ENCODE measurements at places on chromosomes 3 and 15.

DNA sequence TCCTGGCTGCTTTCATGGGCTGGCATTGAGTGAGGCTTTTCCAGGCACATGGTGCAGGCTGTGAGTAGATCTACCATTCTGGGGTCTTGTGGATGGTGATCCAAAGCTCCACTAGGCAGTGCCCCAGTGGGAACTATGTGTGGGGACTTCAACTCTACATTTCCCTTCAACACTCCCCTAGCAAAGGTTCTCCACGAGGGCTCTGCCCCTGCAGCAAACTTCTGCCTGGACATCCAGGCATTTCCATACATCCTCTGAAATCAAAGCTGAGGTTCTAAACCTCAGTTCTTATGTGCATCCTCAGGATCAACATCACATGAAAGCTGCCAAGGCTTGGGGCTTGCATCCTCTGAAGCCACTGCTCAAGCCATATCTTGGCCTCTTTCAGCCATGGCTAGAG is 282.9 kb upstream of the ZPLD1 start:
- H3K27ac ChIP-seq = no peak overlapping the region
- no peak for DNase-seq
- no peaks in the 10 kb centered on the region for H3K27me3 ChIP-seq
- no peaks in the 10 kb centered on the region for H3K4me1 ChIP-seq
- peaks cover 27% of the 10 kb centered on the region for H3K36me3 ChIP-seq
- H3K4me3 ChIP-seq = no peak overlapping the region

- H3K27me3 ChIP-seq = no peaks in the 10 kb centered on the region
- peaks cover 33% of the 10 kb centered on the region for H3K4me1 ChIP-seq
- no peak overlapping the region for H3K4me3 ChIP-seq
- H3K36me3 ChIP-seq = no peaks in the 10 kb centered on the region
Observed at GRCh38 chr3:31482493-31483200, 50.1 kb upstream of the STT3B start.

DNA sequence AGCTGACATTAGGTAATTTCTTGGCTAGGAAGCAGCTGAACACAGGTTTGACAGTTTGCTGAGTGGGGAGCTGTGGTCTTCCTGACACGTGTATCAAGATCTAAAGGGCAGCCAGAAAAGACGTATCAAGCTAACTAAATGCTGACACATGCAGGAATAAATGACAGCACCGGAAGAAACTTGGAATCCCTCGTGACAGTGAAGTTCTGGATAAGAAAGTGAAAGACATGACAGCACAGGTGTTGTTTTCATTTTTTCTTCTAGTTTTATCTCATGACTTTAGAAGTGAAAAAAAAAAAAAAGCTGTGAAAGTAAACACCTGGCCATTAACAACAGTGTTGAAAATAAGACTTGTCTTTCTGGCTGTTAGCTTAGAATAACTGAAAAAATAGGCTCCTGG is 48.7 kb downstream of the FGF7 start:
- H3K27ac ChIP-seq = no peak overlapping the region
- H3K4me3 ChIP-seq = no peak overlapping the region
- DNase-seq = no peak

DNA sequence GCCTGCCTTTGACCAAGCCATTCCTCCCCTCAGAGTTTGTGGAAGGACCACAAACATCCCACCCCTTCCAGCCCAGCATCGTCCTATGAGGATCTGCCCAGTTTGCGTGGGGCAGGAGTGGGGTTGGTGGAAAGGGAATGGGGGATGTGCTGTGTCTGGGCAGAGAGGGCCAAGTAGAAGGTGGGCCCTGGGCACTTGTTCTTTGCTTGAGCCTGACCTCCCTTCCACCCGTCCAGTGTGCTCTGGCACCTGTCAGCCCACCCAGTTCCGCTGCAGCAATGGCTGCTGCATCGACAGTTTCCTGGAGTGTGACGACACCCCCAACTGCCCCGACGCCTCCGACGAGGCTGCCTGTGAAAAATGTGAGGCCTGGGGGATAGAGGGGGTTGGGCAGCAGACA is 10.3 kb downstream of the SPINT1 start:
- H3K27me3 ChIP-seq = no peaks in the 10 kb centered on the region
- peaks cover 19% of the 10 kb centered on the region for H3K36me3 ChIP-seq
- peaks cover 24% of the 10 kb centered on the region for H3K4me1 ChIP-seq
- H3K27ac ChIP-seq = no peak overlapping the region
- H3K4me3 ChIP-seq = no peak overlapping the region

- H3K27ac ChIP-seq = no peak overlapping the region
- peak overlapping the region; percentile 26 for H3K4me3 ChIP-seq
- H3K4me1 ChIP-seq = peaks cover 24% of the 10 kb centered on the region
- DNase-seq = peak; percentile 26
- no peaks in the 10 kb centered on the region for H3K27me3 ChIP-seq
Observed at GRCh38 chr3:38141173-38141951, 2.9 kb downstream of the MYD88 start.

GRCh38 chr3:134357261-134357913 is 16.9 kb downstream of the AMOTL2 start:
- peak overlapping the region; percentile 36 for H3K4me3 ChIP-seq
- H3K36me3 ChIP-seq = peaks cover 46% of the 10 kb centered on the region

DNA sequence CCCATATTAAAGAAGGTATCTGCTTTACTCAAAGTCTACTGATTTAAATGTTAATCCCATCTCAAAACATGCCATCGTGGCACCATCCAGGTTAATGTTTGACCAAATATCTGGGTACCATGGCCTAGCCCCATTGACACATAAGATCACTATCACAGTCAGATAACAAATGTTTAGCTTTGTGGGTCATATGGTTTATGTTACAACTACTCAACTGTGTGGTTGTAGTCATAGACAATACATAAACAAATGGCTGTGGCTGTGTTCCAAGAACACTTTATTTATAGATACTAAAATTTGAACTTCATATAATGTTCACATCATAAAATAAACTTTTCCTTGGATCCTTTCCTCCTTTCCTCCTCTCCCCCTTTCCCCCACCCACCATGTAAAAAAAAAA is 9.8 kb upstream of the SNRPN start:
- H3K4me1 ChIP-seq = no peaks in the 10 kb centered on the region
- DNase-seq = no peak
- peaks cover 6% of the 10 kb centered on the region for H3K36me3 ChIP-seq
- H3K4me3 ChIP-seq = no peak overlapping the region
- no peaks in the 10 kb centered on the region for H3K27me3 ChIP-seq

DNA sequence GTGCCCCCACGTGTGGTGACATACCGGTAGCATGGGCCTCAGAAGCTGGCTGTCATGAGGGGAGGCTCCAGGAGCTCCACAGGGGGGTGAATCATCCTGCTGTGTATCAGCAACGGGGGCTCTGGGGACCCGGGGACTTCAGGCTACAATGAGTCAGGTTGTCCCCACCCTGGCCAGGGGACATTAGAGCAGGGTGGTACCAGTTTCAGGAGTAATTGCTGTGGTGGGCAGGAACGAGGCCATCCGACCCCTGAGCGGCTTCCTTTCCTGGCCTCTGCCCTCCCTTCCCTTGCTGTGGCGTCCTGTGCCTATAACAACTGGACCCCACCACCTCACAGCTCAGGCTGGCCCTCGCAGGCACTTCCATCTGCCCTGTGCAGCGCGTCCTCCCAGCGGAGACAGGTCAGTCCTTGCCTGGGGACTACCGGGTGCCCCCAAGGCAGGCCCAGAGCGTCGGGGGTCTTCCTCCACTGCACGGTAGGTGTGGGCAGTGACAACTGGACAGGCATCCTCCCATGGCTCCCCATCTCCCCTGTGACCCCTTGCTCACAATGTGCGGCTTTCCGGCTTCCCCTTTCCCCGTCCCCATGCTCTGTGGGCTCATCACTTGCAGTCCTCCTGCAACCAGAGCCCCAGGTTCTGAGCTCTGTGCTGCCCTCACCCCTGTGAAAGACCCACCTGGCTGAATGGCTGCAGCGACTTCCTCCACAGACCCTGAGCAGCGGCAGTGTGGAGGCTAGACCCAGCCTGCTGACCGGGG is 57.0 kb downstream of the KLF15 start:
- no peak overlapping the region for H3K4me3 ChIP-seq
- no peaks in the 10 kb centered on the region for H3K4me1 ChIP-seq
- no peaks in the 10 kb centered on the region for H3K36me3 ChIP-seq
- H3K27ac ChIP-seq = no peak overlapping the region
- DNase-seq = no peak
- no peaks in the 10 kb centered on the region for H3K27me3 ChIP-seq

DNA sequence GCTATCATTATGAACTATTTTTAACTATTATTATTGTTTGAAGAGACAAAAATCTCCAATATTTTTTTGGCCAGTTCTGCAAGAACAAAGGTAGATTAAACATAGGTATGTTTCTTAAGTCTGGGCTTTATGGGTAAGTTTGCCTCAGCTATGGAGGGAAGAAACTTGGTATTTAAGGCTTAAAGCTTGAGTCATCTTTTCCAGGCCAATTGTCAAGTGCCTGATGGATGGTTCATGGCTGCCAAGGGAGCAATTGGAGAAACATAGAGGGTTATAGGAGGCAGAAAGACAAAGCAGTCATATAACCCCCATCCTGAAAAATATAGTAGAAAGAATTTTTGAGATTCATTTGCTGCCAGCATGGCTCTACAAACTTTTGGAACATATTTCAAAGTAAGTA is 7.2 kb upstream of the STAC start:
- H3K36me3 ChIP-seq = no peaks in the 10 kb centered on the region
- H3K4me1 ChIP-seq = peaks cover 6% of the 10 kb centered on the region
- H3K27me3 ChIP-seq = peaks cover 12% of the 10 kb centered on the region

DNA sequence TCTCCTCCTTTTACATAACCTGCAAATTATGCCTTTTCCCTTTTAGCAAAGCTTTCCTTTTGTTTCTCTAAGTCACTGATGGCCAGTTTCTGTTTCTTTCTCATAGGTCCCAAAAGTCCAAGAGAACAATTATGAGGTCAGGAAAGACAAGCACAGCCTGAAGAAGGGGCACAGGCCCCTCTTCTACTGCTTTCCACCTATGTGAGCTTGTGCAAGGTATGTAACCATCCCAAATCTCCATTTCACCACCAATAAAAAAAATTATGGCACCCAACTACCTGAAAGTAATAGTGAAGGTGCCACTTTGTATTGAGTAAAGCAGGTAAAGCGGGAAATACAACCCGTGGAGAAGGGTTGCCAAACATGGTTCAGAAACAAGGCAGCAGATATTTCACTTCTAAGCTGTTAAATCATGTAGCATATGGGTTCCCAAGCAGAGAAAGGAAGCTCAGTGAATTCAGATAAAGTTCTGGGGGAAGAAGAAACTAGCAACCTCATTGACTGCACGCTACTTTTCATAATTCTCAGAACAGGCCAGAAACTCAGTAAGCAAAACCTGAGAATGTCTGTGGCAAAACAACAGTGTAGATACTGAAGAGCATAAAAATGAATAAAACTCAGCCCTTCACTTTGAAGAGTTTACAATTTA is 4.2 kb downstream of the PLOD2 start:
- H3K4me1 ChIP-seq = peaks cover 53% of the 10 kb centered on the region
- peak overlapping the region; percentile 73 for H3K27ac ChIP-seq
- H3K27me3 ChIP-seq = no peaks in the 10 kb centered on the region
- peaks cover 3% of the 10 kb centered on the region for H3K36me3 ChIP-seq
- peak overlapping the region; percentile 31 for H3K4me3 ChIP-seq

DNA sequence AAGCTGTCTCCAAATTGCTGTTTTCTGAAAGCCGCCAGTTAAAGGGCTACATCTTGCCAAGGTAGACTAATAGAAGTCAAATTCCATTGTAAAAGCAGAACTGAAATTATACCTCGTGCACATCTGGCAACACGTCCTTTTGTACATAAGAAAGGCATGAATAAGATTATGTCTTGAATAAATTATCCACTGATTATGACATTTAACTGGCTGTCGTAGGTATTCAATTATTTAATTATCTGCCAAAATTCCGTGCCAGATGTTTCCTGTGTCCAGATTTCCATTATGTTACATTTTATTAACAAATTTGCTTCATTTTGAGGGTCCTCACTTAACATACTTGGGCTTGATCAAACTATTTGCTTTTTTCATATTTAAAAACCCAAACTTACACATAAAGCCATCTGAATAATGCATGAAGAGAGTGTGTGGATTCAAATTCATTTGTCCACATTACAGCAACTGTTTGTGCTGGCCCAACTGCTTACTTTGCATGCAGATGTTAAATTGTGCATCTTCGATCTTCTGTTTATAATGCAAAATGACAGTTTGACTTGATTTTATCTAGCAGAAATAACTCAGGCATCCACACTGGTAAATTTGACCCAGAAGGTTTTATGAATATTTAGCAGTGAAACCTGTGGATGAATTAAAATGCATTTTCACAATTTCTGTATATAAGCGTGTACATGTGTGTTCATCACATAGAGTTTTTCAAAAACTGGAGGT is 701.5 kb downstream of the ZNF385D start:
- peaks cover 4% of the 10 kb centered on the region for H3K4me1 ChIP-seq
- H3K27me3 ChIP-seq = no peaks in the 10 kb centered on the region
- no peak overlapping the region for H3K27ac ChIP-seq
- H3K4me3 ChIP-seq = no peak overlapping the region
- no peak for DNase-seq

DNA sequence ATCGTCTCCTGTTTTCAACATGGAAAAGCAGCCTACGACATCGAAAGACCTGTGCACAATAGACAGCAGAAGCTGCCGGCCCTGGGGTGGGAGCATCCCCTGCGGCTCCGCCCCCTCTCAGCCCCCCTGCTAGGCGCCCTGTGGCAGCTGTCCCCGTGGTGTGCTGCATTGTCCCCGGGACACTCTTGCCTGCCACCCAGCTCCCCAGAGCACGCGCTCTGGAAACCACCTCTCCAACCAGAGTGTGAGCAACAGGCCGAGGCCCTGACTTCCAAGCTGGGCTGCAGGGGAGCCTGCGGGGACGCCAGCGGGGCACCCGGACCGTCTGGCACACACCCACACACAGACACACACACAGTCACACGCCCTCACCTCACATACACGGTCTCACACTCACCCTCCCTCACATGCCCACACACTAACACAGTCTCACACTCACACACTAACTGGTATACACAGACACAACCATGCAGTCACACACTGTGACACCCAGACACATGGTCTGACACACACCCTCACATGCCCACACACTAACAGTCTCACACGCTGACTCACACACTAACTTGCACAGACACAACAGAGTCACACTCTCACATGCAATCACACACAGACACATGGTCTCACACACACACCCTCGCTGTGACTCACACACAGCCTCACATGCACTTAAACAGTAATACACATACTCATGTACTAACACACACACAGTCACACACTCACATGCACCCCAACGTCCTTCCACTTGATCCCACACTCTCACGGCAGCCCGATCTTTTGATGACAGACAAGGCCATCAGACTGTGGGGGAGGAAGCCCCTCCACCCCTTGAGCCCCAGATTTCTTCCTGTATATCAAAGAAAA is 94.7 kb downstream of the OCA2 start:
- no peaks in the 10 kb centered on the region for H3K36me3 ChIP-seq
- peaks cover 4% of the 10 kb centered on the region for H3K27me3 ChIP-seq
- H3K27ac ChIP-seq = no peak overlapping the region
- H3K4me3 ChIP-seq = no peak overlapping the region

- H3K36me3 ChIP-seq = no peaks in the 10 kb centered on the region
- H3K27me3 ChIP-seq = no peaks in the 10 kb centered on the region
- H3K4me3 ChIP-seq = no peak overlapping the region
- H3K4me1 ChIP-seq = peaks cover 18% of the 10 kb centered on the region
Observed at GRCh38 chr3:12187448-12188327, 29.0 kb upstream of the TIMP4 start.
